ENCODE measurements at places on chromosomes 11 and 22.
A peak's percentile ranks its signal among the peaks of the same experiment; 100 is the strongest.

DNA sequence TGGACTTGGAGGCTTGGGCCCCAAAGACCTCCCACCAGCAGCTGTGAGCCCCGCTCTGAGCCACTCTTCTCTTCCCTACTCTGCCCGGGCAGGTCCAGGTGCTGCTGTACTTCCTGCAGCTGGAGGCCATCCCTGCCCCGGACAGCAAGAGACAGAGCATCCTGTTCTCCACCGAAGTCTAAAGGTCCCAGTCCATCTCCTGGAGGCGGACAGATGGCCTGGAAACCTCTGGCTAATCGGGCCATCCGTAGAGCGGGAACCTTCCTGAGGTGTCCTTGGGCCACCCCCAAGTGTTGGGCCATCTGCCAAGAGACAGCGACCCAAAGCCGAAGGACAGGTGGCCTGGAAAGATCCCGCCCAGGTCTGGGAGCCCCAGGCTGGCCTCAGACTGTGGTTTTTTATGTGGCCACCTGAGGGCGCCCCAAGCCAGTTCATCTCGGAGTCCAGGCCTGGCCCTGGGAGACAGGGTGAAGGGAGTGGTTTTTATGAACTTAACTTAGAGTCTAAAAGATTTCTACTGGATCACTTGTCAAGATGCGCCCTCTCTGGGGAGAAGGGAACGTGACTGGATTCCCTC lies 135.1 kb downstream of the BCR start:
- no peak for DNase-seq

DNA sequence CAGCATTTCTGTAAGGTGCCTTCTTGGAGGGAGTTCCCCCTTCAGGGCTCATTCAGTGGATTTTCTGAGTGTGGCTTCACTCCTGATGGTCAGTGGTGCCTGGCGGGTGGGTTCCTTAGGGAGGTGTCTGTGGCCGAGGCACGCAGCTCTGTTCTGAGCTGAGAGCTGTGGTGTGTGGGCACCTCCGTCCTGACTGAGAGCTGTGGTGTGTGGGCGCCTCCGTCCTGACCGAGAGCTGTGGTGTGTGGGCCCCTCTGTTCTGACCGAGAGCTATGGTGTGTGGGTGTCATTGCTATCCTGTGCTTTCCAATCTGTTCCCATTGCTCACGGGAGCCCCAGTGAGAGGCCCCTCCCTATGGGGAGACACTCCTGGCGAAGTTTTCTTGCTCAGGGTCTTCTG lies 39.8 kb downstream of the MUC6 start:
- no peak for DNase-seq

DNA sequence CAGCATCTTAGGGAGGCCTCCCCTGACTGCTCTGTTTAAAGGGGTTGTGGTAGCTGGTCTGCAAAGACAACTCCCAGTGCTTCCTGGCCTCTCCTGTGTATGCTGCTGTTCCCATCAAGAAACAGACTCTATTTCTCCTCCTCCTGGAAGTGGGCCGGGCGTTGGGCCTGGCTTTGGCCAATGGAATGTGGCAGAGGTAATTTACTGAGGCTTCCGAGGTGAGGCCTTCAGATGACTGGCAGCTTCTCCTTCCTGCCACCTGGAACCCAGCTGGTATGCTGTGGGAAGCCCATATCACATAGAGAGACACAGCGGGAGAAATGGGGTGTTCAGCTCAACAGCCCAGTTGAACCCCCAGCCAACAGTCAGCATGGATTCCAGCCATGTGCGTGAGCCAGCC lies 25.1 kb upstream of the EIF3D start:
- DNase-seq: no peak

DNA sequence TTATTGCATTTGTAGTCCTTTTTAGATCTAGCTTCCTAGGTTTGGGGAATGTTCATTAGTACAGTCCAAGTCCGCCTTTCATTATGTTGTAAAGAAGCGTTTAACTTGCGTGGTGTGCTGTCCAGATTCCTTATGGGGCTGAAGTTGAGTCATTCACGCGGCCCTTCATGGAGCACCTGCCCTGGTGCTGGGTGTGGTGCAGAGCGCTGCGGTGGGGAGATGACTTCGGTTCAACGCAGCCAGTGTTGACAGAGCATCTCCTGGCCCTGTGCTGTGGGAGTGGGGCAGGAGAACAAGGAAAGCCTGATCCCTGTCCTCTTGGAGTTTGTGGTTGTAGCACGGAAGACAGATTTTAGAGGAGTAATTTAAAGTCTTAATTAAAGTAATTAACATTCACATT lies 152.0 kb downstream of the TBC1D22A start:
- DNase-seq: no peak

- no peak for DNase-seq
Observed at GRCh38 chr22:40041366-40042137, 46.8 kb downstream of the FAM83F start.

GRCh38 chr11:95149651-95150364 lies 60.2 kb downstream of the ENDOD1 start:
- DNase-seq: no peak

GRCh38 chr22:30457981-30458380 lies 13.8 kb downstream of the SEC14L3 start:
- DNase-seq: no peak

GRCh38 chr11:129075757-129076156 lies 116.4 kb downstream of the ARHGAP32 start:
- DNase-seq: no peak

- no peak for DNase-seq
Observed at GRCh38 chr11:14059491-14059890, 97.0 kb downstream of the SPON1 start.

- DNase-seq: no peak
Observed at GRCh38 chr22:35258191-35258988, 1.1 kb downstream of the HMGXB4 start.

DNA sequence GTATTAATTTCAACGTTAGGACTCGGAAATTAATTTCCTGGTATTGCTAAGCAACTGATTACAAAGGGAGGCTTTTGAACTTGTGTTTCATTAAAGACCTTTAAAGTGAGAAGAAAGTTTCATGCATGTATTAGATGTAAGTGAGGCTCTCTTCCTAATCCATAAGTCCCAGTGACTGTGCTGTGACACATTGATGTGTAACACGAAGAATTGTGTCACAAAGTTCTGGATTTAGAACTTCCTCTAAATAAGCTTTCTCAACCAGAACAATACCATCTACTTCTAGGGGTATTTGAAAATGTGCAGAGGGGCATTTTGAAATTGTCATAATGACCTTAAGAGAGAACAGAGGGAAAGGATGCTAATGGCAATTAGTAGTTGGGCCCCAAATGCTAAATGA lies 14.4 kb downstream of the DCUN1D5 start:
- no peak for DNase-seq

DNA sequence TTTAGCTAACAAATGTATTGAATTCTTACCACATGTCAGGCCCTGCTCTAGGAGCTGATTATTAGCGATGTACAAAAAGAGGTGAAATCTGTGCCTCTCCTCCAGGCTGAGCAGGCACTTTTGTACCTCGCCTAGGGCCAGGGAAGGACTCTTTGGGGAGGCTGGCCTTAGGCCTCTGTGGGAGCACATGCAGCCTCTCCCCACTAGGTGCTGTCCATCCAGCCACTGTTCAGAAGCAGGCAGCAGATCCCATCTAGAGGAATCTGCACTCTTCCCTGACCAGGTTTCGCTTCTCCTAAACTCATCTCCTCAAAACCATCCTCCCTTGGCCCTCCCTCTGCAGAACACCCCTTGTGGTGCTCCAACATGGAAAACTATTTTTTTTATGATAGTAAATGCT lies 51.9 kb upstream of the WT1 start:
- no peak for DNase-seq

- no peak for DNase-seq
Observed at GRCh38 chr11:14413307-14414069, 54.5 kb upstream of the RRAS2 start.

DNA sequence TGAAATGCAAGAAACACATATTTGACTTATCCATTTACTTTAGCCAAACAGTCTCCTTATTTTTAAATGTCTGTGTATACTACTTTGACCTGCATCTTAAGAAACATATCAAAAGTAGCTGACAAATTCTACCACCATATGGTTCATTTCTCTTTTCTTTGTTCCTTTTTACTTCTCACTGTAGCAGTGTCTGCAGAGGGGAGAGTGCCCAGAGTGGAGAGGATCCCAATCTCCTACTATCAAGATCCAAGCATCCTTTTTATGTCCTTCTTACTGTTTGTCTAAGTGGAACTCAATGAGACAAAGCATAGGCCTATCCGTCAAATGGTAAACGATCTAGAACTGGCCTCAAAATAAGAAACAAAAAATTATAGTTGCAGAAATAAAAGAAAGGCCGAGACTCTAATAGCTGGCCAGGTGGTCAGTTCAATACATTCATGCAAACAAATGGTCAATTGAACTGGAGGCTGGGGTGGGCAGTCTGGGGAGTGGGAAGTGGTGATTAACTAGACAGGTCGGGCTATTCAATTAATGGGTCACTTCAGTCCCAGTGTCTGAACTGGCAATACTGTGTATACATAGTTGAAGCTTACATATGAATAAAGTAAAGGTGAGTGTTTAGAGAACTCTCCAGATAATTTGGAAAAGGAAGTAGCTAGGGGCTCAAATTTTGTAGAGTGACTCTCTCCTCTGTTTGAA lies 149.1 kb downstream of the MAML2 start:
- DNase-seq: no peak

GRCh38 chr11:56848141-56848809 lies 99.8 kb upstream of the OR9G4 start:
- no peak for DNase-seq

DNA sequence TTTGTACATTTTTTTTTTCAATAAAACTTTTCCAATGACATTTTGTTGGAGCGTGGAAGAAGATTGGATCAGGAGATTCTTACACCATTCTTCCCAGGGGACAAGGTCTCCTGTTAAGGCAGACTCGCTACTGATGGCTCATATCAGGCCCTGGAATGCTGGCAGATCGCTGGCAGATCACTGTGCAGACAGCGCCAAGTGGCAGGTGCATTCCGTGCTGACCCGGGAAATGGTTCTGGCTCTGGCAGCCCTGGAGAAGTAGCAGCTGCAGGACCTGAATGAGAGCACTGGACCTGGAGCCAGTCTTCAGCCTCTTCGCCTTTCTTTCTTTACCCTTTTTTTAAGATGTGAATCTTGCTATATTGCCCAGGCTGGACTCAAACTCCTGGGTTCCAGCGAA lies 10.7 kb downstream of the SERPINH1 start:
- DNase-seq: no peak

DNA sequence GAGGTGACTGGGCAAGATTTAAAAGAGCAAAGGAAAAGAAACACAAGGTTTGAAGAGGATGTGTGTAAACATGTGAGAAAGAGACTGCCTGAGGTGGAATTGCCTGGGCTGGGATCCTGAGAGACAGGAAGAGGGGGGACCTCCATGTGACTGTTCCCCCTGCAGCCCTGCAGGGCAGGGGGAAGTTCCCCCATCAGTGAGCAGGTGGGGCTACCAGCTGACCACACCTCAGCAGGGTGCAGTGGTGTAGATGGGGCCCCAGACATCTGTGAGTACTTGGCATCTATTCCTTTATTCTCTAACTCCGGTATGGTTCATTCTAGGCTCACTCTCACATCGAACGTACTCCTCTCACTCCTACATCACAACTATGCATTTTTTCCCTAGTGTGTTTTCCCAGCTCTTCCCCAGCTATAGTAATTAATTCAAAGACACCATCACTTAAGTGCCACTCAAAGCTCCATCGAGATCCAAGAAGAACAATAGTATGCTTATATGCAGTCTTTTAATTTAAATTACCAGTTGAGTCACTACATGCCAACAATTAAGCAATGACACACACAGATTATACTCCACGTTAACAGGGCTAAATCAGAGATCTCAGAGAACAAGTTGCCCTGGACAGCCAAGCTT lies 42.7 kb downstream of the LGR4 start:
- no peak for DNase-seq

DNA sequence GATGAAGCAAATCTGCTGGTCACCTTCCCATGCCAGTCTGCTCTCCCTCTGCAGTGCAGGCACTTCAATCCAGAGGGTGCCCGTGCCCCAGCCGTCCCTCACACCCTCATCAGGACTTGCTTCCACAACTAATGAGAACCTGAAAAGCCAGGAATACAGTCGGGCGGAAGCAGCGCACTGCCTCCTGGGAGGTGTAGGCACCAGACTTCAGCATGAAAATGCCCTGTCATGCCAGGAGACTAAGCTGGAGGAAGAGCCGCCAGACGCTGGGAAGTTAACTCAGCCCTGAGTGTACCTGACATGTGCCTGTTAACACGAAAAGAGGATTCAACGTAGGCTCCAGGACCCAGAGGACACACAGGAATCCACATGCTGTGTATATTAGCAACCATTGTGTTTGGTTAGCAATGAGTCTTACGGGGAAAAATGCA lies 40.1 kb upstream of the FLI1 start:
- peak; percentile 18 for DNase-seq

DNA sequence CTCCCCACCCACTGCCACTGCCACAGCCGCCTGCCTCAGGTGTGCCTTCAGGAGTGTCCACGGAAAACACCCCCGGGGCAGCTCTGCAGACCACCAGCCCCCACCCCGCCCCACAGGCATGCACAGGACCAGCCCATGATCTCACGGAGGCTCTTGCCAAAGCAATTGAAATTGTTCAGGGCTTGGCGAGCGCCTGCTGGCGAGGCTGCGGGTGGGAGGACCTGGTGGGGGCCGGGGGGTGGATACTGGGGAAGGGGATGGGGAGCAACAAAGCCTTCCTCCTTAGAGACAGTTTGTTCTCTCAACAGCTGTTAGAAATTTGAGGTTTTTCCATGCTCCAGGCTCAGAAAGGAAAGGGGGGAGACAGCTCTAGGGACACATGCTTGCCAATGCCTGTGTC lies 274.7 kb downstream of the MN1 start:
- no peak for DNase-seq

GRCh38 chr11:126499131-126499752 lies 143.8 kb downstream of the ST3GAL4 start:
- DNase-seq: no peak

- no peak for DNase-seq
Observed at GRCh38 chr11:117909611-117910382, 19.4 kb downstream of the TMPRSS13 start.

- DNase-seq: peak; percentile 87
Observed at GRCh38 chr11:62553080-62553838, 6.7 kb upstream of the AHNAK start.

DNA sequence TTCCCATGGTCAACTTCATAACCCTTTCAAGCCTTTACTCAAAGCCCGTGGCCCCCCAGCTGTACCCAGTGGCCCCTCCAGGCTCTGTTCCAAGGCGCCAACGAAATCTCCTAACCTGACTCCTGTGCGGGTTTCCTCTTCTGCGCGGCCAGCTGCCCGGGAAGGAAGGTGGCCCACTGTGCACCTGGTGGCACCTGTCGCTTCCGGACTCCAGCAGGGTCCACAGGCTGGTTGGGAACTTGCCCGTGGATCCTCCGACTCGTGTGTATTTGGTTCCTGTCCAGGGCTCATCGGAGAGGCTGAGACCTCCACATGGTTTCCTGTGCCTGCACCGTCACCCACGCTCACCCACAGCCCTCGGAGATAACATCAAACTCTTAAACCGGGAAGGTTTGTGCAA lies 335.4 kb downstream of the BRD1 start:
- no peak for DNase-seq

DNA sequence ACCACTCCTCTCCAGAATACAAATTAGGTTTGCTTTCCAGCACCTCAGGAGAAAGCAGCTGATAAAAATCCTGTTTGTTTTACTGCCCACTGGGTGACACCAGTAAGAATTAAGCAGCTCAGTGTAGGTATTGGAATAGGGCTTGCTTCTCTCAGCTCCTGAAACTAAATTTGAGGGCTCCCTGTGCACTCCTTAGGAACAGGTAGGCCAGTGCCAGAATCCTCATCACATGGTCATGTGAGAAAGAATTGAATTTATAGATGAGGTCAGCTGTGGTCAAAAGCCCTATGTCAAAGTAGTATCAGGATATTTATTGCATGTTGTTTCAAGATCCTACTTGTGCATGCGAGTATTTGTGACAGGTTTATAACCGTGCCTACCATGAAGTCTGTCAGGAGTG lies 1.0 kb downstream of the PRSS23 start:
- no peak for DNase-seq
